ENCODE measurements at places on chromosomes 16 and 17. TPM values are rescaled to one million over a fixed set of nuclear protein-coding genes. Genes with fewer than 3 reads are reported as not detected.

Gene C1QTNF8
- total RNA-seq: 0.13 TPM

Gene CSNK1D
- total RNA-seq: 54.4 TPM

Gene CA4
- 15.1 TPM for total RNA-seq

Gene TBC1D26
- total RNA-seq: not detected

Gene HCRT
- not detected for total RNA-seq

Gene ABCA9
- total RNA-seq: 31.7 TPM

Gene KRTAP4-7
- total RNA-seq: not detected

Gene ARL5C
- not detected for total RNA-seq

Gene TBC1D3
- total RNA-seq: not detected

Gene NPW
- not detected for total RNA-seq

Gene ADAM11
- total RNA-seq: 18.5 TPM

Gene ZNF500
- 4.8 TPM for total RNA-seq

Gene KCTD19
- total RNA-seq: not detected

Gene HOXB6
- 0.78 TPM for total RNA-seq

Gene UBALD2
- total RNA-seq: 28.1 TPM

Gene SCRN2
- 24.2 TPM for total RNA-seq

Gene CMTM2
- total RNA-seq: 0.46 TPM

Gene HSF5
- not detected for total RNA-seq

Gene RAB11FIP4
- 12.0 TPM for total RNA-seq

Gene AATK
- 5.3 TPM for total RNA-seq

Gene CCL14
- 7.2 TPM for total RNA-seq

Gene QRICH2
- total RNA-seq: 2.6 TPM

Gene UMOD
- total RNA-seq: not detected

Gene SCARF1
- total RNA-seq: 11.2 TPM

Gene RNF43
- 3.8 TPM for total RNA-seq

Gene ARHGDIG
- total RNA-seq: 9.3 TPM

Gene SLC38A8
- total RNA-seq: 0.78 TPM

Gene NOG
- 0.65 TPM for total RNA-seq

Gene ADORA2B
- total RNA-seq: 0.46 TPM

Gene ODAD4
- total RNA-seq: 0.75 TPM

Gene DCXR
- total RNA-seq: 178 TPM

Gene CDH16
- total RNA-seq: 0.13 TPM

Gene FBXO39
- total RNA-seq: 0.13 TPM

Gene GLP2R
- 0.11 TPM for total RNA-seq

Data from Right ventricle myocardium superior (tissue), 1 donor.